Thyroid gland (tissue), 4 donors: ENCODE measurements at places on chromosomes 13 and 19. TPM values are rescaled to one million over a fixed set of nuclear protein-coding genes. Genes with fewer than 3 reads are reported as not detected.

DNA sequence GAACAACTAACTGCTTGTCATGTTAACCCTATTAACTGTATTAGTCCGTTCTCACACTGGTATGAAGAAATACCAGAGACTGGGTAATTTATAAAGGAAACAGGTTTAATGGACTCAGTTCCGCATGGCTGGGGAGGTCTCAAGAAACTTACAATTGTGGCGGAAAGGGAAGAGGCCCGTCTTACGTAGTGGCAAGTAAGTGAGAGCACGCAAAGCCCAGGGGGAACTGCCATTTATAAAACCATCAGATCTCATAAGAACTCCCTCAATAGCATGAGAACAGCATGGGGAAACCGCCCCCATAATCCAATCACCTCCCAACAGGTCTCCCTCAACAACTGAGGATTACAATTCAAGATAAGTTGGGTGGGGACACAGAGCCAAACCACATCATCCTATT lies 34.7 kb downstream of the PHF11 start:
- H3K4me3 ChIP-seq: no peak overlapping the region
- H3K27ac ChIP-seq: peak overlapping the region; percentile 47
- DNase-seq: peak; percentile 45
- H3K4me1 ChIP-seq: peaks cover 68% of the 10 kb centered on the region

DNA sequence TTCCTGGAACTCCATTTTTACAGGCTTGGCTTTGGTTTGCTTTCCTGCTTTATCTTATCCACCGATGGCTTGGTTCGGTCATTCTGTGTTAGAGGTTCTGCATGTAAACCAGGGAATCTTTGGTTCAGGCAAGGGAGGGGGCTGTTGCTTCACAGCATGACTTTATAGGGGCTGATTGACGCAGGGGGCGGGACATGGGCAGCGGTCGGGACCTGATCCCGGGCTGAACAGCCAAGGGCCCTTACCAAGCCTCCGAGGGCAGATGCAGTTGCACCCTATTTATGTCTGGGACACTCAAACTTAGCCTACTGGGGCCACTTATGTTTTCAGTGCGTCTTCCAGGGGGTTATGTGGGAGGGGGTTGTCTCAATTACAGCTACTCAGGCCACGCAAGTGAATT lies 312.4 kb downstream of the ZNF536 start:
- no peaks in the 10 kb centered on the region for H3K27me3 ChIP-seq
- DNase-seq: no peak
- H3K36me3 ChIP-seq: no peaks in the 10 kb centered on the region
- no peak overlapping the region for H3K4me3 ChIP-seq

DNA sequence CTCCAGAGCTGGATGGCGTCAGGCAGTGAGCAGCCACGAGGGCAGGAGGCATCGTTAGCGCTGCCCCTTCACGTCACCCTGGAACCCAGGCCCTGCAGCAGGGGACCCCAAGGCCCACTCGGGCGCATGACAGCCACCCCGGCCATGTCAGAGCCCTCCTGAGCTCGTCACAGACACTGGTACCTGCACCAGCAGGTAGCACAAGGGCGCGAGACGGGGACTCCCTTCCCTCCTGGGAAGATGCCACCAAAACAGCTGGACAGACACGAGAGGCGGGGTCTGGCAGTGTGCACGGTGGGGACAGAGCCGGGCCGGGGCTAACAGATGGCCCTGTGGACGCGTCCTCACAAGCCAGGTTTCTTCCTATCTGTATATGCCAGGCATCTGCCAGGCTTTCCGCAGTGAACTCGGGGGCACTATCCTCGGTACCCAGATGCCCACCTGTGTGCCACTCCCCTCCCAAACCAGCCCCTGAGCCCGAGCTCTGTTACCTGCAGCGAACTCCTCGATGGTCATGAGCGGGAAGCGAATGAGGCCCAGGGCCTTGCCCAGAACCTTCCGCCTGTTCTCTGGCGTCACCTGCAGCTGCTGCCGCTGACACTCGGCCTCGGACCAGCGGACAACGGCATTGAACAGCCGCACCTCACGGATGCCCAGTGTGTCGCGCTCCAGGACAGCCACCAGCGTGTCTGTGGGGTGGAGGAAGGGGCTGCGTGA lies 25.8 kb downstream of the BTBD2 start:
- no peak overlapping the region for H3K4me3 ChIP-seq
- no peak overlapping the region for H3K27ac ChIP-seq
- DNase-seq: no peak
- H3K27me3 ChIP-seq: no peaks in the 10 kb centered on the region
- H3K36me3 ChIP-seq: peaks cover 52% of the 10 kb centered on the region
- H3K4me1 ChIP-seq: no peaks in the 10 kb centered on the region

PSG7 gene
- total RNA-seq: not detected

- no peak overlapping the region for H3K27ac ChIP-seq
- no peaks in the 10 kb centered on the region for H3K27me3 ChIP-seq
- DNase-seq: no peak
- H3K36me3 ChIP-seq: no peaks in the 10 kb centered on the region
- peaks cover 10% of the 10 kb centered on the region for H3K4me1 ChIP-seq
- no peak overlapping the region for H3K4me3 ChIP-seq
Measured at GRCh38 chr13:111217641-111218040, 102.5 kb downstream of the ARHGEF7 start.

DNA sequence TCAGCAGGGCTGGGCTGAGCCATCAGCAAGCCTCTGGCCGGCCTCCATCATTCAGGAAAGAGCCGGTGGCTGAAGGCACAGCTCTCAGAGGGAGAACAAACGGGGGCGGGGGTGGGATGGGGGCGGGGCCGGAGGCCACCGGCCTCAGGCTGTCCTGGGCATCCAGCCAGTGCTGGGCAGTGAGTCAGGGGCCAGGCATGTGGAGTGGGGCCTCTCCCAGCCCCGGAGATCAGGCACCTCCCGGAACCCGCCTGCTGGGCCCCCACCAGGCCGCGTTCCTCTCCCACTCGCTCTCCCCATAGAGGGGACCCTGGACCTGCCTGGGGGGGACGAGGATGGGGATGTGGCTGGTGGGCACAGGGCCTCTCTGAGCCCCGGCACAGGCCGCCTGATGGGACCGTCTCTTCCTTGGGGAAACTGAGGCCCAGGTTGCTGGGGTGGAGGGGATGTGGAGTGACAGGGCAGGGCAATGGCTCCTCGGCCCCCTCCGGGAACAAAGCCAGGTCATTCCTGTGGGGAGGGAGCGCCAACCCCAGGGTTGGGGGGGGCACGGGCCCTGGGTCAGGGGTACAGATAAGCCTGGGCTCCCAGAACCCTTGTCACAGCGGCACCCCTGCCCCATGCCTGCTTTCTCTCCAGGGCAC lies 12.9 kb downstream of the SPC24 start:
- H3K4me3 ChIP-seq: no peak overlapping the region
- peak; percentile 98 for DNase-seq
- H3K4me1 ChIP-seq: peaks cover 58% of the 10 kb centered on the region
